Activated T-helper 1 cell treated with Interleukin-2 at 50 U/mL for 16 hours (primary cell): ENCODE measurements at places on chromosomes 2 and 18.

- no peak for DNase-seq
These were observed 26.7 kb downstream of the POLI start for GRCh38 chr18:54296062-54296461.

GRCh38 chr2:176121190-176122051, 1.1 kb upstream of the HOXD9 start:
- DNase-seq = no peak

DNA sequence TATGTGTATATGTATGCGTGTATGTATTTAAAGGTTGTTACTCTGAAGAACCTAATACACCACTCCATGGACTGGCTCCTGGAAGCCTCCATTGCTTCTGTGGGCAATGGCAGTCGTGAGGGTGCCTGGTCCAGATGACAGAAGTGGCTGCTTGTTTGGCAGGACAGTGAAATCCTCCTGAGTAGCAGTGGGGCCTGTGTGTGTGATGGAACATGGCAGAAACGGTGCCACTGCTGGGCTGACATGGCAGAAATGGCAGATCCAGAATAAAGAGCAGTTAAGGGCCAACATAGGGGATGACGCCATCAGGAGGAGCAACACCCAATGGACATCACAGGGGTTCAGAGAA, 6.1 kb upstream of the CPLX4 start:
- DNase-seq = no peak

DNA sequence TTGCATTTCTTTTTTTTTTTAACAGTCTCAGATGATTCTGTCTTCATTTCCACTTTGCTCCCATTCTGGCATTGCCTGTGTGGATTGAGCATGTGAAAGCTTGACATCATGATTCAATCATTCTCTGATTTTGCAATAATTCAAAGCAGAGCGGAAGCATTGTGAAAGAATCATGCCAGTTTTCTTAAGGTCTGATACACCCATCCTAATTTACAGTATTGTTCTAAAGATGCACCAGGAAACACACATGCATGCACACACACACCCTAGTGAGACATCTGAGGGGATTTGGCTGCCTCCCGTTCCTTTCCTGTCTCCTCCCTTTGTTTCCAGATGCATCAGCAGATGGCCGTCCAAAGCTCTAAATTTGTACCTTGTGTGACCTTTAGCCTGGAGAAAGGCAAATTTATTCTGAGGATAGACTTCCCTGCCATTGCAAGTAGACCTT, 97.3 kb downstream of the FMNL2 start:
- no peak for DNase-seq

GRCh38 chr2:187577310-187577709, 23.1 kb upstream of the TFPI start:
- DNase-seq = no peak

GRCh38 chr18:28039078-28039477, 137.9 kb downstream of the CDH2 start:
- no peak for DNase-seq

GRCh38 chr2:184906709-184907108, 308.4 kb downstream of the ZNF804A start:
- DNase-seq = no peak

DNA sequence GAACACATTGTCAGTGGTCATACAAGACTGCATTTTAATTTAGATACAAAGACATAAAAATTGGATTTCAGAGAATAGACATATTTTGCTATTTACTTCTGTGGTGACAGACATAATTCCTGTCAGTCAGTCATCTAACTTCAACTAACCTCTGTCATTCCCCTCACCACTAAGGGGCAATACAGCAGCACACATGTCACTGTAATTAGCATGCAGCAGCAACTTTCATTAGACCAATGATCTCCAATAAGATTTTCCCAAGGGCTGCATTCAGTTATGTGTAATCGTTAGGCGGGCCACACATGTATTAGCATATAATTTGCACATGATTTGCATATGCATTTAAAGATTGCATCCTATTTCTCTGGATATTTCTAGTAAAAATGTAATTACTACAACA, 624.5 kb downstream of the NR4A2 start:
- DNase-seq = no peak

- no peak for DNase-seq
These were observed 46.8 kb upstream of the EML6 start for GRCh38 chr2:54676656-54677055.

DNA sequence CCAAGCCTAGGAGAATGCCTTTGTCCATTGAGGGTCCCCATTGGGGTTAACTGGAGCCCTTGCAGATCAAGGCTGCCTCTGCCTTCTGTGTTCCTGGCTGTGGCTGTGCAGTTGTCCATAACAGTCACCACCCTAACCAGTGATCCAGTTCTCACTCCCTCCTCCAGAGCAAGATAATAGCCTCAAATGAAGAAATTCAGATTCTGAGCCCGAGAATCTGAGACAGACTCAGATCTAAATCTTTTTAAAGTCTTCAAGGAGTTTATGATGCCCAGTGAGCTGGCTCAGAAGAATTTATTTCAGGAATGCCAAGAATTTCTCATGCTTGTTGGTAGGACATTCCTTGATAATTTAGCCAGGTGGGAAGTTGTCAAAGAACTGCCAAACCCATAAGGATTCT, 44.3 kb upstream of the RAB6C start:
- DNase-seq = no peak

GRCh38 chr2:40367652-40368051, 84.2 kb downstream of the SLC8A1 start:
- DNase-seq = no peak

DNA sequence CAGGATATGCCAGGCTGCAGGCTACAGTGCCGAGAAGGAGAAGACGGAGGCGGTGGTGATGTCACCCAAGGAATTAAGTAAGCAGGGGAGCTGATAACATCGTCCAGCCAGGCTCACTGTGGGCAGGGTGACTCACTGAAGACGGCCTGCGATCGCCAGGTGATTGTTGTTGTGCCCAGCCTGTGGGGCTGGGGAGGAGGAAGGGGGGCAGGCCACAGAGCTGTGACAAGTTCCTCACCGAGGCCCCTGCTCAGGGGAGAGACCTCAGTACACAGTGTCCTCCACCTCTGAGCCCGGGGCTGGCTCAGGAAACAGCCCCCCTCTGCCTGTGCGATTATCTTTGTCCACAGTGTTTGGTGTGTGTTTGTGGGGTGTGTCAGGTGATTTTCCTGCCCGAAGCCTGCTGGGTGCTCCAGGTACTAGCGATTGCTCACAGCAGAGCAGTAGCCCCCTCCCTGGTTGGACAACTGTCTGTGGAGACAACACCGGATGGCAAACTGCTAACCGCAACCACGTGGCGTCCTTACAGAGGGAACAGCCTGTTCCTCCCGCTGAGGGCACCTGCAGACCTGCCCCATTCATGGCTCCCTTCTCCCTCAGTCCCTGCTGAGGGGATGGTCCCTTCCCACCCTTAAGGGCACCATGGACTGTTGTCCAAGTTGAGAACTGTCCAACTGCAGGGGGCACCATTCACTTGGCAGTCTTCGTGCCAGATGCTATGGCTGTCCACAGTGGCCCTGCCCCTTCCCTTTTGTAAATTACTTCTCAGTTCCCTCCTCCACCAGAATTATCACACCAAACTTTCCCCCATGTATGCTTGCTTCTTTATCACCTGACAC, 95.1 kb downstream of the ZFP36L2 start:
- peak; percentile 77 for DNase-seq

DNA sequence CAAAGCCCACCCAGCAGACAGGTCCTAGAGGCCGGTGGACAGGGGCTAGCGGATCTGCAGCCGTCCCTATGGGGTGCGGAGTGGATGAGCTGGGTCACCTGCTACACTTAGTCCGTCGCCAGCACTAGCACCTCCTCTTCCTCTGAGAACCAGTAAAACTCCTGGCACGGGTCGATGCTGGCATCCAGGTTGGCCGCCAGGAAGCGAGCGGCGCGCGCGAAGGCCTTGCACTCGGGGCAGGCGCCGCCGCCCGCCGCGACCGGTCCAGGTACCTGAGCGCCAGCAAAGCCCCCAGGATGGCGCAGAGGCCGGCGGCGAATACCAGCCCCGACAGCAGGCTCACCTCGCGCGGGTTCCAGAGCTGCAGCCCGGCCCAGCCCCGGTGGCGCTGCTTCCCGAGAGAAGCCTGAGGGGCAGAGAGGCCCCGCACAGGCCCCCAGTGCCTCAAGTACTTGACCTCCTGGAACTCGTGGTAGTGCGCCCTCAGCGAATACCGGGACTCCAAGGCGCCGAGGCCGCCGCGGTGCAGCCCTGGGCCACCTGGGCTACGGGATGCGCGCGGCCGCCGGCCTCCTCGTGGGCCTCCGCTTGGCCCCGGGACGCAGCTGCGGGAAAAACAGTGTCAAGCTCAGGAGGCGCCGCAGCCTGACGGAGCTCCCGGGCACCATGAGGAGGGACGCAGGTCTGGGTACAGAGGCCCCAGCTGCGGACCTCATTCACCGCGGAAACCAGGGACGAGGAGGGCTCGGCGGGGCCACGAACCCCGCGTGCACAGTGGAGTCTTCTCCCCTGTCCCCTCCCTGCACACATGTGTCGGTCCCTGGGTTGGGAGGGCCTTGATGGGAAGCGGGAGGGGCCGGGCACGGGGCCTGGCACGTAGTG, 27.5 kb upstream of the ALPP start:
- DNase-seq = no peak

DNA sequence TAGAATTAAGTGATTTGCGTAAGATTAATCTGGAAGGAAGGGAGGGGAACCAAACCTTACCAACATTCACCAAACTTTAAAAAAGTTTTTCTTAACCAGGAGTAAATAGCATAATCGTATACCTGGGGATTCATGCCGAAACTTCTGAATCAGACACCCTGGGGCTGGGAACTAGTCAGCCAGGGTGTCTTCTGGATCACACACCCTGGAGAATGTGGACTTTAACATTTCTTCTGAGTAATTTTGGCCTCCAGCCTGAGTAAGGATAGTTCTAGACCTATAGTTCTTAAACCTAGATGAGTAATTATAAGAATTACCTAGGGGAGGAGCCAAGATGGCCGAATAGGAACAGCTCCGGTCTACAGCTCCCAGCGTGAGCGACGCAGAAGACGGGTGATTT, 44.1 kb upstream of the MEIS1 start:
- no peak for DNase-seq

- no peak for DNase-seq
These were observed 20.7 kb downstream of the CCDC102B start for GRCh38 chr18:68818584-68818983.

DNA sequence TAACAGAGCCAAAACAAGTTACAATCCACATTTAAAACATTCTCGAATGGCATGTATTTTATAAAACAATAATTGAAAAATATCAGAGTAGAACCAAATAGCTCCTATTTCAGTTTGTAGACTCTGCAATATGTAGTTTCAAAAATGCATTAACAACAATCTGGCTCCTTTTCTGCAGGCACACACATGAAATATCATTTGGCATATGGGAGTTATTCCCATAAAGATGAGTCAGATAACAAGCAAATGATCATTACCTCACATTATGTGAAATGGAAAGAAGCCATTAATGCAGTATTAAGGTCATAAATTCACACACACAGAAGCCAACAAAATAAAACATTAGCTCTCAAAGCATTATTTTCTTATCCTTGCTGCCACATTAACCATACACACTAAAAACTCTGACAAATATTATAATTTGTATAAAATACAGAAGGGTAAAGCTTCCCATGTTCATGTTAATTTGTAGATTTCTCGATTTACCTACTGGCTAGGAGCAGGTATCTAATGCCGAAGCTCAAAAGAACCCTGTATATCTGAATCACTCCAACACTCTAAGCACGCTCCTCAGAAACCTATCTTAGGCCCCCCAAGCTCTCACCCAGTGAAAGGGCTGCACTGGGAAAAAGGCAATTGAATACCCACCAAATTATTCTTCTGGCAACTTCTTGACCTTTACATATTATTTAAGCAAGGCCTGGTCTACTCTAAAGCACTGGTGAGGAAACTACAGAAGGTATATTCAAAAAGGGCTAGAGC, 13.8 kb downstream of the NBAS start:
- DNase-seq = no peak

DNA sequence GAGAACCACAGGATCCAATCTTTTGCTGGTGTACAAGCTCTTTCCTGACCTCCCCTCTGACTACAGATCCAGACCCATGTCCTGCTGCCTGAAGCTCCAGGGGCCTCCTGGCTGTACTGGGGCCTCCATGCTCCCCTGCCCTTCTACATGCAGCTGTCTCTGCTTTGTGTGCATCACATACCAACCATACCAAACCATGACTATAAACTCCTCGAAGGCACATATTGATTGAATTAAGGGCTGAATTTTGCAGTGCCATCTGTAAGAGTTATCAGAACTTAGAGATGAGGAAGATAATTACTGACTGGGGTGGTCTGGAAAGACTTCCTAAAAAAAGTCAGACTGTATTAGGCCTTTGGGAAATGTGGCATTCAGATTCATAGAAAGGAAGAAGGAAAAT, 139.9 kb upstream of the CXCR4 start:
- DNase-seq = no peak

- no peak for DNase-seq
These were observed 67.7 kb downstream of the DPP4 start for GRCh38 chr2:162006337-162006736.

DNA sequence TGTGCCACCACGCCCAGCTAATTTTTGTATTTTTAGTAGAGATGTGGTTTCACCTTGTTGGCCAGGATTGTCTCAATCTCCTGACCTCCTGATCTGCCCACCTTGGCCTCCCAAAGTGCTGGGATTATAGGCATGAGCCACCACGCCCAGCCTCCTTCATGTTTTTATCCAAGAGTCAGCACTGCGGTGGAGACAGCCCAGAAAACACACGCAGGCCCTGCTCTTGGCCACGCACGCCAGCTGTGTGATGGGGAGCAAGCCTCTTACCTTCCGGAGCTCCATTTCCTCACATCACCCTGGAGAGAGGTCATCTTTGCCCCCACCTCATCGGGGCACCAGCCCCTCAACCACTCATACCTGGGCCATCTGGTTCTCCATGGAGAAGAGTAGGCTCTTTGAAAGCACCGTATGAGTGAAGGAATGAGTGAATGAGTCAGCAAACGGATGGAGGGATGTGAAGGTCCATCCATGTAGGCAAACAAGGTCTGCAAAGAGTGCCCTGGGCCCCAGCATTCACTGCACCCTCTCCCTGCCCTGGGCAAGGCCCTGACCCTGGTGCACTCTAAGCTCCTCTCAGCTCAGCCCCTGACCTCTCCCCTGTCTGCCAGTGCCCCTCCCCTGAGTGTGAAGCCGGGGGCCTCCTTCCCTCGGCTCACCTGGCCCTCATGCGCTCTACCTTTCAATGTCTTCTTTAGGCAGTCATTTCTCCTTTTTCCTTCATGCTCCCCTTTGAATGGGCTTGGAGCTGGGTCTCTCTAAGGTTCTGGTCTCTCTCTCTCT, 7.4 kb downstream of the GYPC start:
- DNase-seq = no peak
